Globus pallidus (tissue), 1 donor: ENCODE measurements at places on chromosomes 6 and 20.

DNA sequence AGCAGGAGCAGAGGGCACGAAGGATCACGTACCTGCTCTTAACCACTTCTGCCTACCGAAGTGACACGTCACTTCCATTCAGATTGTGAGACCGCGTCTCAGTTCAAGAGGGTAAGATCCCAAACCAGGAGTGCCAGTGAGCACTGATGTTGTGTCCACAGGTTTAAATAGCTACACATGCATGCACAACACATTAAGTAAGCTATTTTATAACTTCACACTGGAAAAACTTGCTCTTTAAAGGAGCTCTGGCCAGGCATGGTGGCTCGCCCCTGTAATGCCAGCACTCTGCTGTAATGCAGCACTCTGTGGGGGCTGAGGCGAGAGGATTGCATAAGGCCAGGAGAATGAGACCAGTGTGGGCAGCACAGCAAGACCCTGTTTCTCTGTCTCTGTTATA is 21.1 kb downstream of the ABHD12 start:
- DNase-seq = no peak

DNA sequence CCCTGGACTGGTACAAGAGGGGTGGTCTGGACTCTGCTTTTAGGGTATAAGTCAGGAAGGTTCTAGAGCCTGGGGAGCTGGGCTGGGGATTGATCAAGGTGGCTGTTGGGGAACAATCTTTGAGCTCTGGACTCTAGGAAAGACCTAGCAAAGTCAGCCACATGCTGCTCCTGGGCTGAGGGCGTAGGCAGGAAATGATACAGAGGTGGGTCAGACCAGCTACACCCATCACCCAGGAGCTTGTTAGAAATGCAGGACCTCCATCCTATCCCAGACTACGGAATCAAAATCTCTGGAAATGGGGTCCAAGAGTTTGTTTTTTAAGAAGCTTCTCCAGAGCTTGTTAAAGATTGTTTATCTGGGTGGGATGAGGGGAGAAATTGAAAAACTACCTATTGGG is 9.4 kb downstream of the ADTRP start:
- no peak for DNase-seq

- no peak for DNase-seq
These were observed 318.0 kb downstream of the RFPL4B start for GRCh38 chr6:112665114-112665513.

DNA sequence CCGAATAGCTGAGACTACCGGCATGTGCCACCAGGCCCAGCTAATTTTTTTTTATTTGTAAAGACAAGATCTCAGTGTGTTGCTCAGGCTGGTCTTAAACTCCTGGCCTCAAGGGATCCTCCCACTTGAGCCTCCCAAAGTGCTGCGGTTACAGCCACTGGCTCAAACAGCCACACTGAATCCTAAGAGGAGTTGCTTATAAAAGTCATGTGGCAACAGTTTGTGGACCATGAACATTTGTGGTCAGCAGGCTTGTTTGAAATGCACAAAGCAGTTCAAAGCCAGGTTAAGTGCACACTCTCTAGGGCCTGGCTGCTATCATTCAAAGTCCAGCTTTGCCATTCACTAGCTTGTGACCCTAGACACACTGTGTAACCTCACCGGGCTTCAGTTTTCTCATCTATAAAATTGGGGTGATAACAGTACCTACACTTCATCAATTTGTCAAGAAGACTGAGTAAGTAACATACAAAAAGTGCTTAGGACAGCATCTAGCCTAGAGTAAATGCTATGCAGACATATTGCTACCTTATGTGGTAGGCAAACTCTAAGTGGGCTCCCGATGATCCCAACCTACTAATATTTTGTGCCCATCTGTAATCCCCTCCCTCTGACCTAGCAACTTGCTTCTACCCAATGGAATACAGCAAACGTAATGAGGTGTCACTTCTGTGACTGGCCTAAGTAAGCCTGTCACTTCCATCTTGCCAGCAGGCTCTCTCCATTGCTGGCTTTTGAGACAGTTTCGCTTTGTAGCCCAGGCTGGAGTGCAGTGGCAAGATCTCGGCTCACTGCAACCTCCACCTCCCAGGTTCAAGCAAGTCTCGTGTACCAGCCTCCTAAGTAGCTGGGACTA is 122.9 kb downstream of the ZMYND8 start:
- no peak for DNase-seq

GRCh38 chr6:15359335-15359862 is 113.5 kb downstream of the JARID2 start:
- no peak for DNase-seq
